ENCODE measurements at places on chromosomes 3 and 15.

DNA sequence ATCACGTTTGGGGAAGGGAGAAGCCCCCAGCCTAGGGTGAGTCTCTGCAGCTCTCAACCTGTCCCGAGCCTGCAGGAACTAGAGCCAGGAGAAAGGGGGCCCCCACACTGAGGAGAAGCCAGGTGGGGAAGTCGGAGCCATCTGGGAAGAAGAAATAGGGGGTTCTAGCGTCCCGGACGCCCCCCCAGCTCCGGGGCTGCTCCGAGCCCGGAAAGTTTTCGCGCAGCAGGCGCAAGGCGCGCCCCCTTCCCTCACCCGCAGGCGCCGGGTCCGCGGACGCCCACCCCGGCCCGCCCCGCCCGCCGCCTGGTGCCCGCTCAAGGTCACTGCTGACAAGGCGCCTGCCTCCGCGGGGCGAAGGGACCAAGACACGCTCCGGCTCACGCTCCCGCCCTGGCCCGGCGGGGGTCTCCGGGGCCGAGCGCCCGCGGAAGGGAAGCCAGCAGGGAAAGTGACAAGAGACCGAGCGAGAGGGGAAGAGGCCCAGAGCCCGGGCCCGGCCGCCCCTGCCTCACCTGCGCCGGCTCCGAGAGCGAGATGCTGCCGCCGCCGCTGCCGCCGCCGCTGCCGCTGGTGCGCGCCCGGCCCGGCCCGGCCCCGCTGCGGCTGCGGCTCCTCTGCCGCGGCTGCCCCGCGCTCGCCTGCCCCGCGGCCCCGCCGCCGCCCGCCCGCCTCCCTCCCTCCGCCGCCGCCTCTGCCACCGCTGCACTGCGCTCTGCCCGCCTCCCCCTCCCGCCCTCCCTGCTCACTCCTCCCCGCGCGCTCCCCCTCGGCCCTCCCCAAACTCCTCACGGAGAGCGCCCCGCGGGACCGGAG lies 108.4 kb upstream of the SLC6A11 start:
- DNase-seq: no peak

DNA sequence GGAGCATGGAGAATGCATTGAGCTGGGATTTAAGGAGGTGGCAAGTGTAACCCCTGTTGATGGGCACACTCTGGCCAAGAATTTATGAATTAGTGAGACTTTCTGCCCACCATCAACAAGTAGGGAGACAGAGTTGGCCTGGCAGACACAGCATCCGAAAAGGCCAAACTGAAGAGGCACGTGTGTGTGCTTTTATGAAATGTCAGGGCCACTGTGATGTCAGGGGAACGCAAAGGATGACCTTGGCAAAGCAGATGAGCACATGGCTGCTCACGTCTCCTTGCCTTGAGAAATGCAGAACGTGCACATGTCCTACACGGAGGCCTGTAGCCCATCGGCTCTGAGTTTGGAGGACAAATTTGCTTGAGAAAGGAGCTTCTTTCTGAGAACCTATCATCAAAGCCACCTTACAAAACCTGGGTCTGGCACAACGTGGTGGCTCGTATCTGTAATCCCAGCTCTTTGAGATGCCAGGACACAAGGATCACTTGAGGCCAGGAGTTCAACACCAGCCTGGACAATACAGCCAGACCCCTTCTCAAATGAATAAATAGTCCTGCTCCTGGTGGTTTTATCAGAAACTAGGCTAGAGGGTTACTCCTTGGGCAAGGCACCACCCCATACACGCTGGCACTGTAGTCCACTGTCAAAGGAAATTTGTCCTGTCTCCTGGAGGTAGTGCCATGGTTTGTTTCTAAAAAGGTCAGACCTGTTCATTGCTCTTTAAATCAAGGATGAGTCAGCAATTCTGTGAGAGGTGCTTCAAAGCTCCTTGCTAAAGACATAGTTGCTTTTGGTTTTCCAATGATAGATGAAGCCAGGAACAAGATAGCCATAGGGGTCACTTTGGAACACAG lies 941 bp upstream of the SH3BP5 start:
- DNase-seq: no peak

DNA sequence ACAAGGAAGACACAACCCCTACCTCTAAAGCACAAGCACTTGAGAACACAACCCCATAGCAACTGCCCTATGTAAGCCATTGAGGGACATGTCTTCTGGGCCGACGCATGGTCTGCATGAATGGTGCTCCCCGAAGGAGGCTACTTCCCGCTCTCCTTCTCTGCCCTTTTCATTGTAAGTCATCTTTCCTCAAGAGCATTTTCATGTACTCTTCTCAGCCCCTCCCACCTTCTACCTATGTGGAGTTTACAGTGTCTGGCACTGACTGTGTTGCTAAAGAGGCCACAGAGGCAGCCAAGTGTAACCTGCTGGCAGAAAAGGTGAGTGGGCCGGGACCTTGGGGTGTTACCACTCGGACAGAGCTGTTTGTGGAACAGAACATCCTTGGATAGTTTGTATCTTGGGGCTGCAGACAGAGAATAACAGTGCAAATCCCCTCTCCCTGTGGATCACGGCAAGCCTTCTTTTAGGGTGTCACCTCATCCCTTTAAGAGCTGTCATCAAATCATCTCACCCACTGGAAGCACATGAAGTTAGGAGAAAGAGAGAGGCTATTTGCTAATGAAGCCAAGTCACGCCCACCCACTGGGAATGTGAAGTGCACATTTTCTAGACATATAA lies 5.6 kb downstream of the AHSG start:
- no peak for DNase-seq

- no peak for DNase-seq
Measured at GRCh38 chr3:129425213-129425612, 3.2 kb downstream of the EFCAB12 start.

GRCh38 chr3:188404124-188404523 lies 250.2 kb downstream of the LPP start:
- DNase-seq: no peak

GRCh38 chr3:40971191-40972168 lies 227.8 kb upstream of the CTNNB1 start:
- DNase-seq: peak; percentile 27

DNA sequence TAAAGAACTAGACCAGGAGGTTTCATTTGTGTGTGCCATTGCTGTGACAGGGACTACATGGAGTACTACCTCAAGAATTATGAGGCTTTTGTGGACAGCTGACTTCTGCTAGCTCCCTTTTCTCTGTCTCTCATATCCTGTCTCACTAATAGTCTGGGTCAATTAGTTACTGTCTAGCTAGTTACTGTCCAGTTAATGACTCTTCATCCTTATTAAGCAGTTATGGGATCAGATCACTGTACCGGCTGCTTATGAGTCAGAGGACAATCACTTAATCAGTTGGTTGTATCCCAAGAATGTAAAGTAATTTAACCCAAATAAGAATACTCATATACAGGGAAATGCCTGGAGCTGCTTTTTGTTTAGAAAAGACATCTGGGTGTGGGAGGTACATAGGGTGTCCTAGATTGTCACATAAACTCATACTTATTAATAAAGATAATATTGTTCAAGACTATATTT lies 158.0 kb downstream of the CDIN1 start:
- no peak for DNase-seq

GRCh38 chr3:115212615-115213014 lies 65.5 kb upstream of the ZBTB20 start:
- DNase-seq: no peak

DNA sequence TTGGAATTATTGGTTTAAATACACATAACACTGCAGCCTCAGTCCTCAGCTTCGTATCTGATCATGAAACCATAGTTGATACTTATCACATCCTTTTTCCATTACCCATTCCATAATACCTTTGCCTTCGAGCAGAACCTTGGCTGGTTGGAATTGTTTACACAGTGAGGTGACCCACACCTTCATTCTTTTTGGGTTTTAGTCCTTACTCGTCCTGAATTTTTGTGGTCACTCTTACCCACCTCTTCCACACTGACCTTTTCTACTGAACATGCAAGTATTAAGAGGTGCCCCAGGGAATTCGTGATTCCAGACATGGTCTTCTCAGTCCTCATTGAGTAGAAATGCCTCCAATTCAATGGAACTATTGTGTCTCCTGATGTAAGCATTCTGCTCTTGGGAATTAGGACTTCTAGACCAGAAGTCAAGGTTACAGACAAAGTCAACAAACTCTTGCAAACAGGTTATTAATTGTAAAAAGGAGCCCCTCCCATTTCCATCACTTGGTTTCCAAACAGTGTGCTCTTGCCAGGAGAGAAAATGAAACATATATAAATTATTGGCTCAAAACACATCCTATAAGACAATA lies 37.7 kb downstream of the SCN11A start:
- no peak for DNase-seq

- no peak for DNase-seq
Measured at GRCh38 chr3:122146466-122146865, 37.0 kb upstream of the CASR start.

DNA sequence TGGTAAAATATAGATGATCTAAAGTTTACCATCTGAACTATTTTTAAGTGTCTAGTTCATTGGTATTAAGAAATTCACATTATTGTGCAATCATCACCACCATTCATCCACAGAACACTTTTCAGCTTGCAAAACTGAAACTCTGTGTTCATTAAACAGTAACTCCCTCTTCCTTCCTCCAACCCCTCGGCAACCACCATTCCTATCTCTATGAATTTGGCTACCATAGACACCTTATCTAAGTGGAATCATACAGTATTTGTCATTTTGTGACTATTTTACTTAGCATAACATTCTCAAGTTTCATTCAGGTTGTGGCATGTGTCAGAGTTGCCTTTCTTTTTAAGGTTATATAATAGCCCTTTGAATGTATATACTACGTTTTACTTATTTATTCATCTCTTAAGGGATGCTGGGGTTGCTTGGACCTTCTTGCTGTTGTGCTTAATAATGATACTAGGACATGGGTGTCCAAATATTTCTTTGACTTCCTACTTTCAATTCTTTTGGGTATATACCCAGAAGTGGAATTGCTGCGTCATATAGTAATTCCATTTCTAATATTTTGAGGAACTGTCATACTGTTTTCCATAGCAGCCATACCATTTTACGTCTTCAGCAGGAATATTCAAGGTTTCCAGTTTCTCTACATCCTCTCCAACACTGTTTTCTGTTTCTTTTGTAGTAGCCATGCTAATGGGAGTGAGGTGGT lies 20.9 kb downstream of the KAT2B start:
- DNase-seq: no peak

- DNase-seq: no peak
Measured at GRCh38 chr3:99674086-99674789, 35.8 kb downstream of the COL8A1 start.

DNA sequence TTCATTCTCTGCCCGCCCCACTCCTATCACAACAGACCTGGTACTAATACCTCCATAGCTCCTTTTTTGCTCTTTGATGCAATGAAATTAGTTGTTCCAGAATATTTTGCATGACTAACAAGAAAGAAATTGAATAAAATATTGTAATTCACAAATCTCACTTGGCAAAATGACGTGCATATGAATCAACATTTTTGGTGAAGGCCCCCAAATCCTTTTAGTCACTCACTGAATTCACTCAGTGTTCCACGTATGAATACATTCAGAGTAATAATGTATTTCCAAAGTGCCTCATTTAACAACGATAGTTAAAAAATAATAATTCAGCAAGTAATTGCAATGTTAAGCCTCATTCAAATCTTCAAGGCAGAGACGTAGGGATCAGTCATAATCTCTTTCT lies 148.6 kb upstream of the STRIT1 start:
- DNase-seq: no peak

- DNase-seq: no peak
Measured at GRCh38 chr3:189794518-189794917, 163.3 kb downstream of the TP63 start.

GRCh38 chr15:34365091-34365825 lies 1.7 kb downstream of the LPCAT4 start:
- DNase-seq: no peak

- DNase-seq: no peak
Measured at GRCh38 chr15:62413153-62413552, 248.1 kb upstream of the C2CD4B start.

GRCh38 chr3:10353661-10354360 lies 32.9 kb upstream of the SEC13 start:
- no peak for DNase-seq

DNA sequence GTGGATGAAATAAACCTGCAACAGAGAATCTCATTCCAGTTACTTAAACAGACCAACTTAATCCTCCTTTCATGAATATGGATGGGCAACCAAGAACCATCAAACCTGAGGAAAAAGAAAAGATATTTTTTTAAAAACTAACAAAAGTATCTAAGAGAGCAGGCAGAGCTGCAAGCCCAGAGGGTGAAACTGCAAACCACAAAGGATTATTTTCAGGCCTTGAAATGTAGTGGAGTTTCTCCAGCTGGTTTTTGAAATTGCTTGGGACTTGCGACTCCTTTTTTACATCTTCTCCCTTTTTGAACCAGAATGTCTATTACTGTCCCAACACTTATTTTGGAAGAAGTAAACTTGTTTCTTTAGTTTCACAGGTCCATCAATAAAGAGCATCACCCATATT lies 87.4 kb downstream of the STAG1 start:
- no peak for DNase-seq

DNA sequence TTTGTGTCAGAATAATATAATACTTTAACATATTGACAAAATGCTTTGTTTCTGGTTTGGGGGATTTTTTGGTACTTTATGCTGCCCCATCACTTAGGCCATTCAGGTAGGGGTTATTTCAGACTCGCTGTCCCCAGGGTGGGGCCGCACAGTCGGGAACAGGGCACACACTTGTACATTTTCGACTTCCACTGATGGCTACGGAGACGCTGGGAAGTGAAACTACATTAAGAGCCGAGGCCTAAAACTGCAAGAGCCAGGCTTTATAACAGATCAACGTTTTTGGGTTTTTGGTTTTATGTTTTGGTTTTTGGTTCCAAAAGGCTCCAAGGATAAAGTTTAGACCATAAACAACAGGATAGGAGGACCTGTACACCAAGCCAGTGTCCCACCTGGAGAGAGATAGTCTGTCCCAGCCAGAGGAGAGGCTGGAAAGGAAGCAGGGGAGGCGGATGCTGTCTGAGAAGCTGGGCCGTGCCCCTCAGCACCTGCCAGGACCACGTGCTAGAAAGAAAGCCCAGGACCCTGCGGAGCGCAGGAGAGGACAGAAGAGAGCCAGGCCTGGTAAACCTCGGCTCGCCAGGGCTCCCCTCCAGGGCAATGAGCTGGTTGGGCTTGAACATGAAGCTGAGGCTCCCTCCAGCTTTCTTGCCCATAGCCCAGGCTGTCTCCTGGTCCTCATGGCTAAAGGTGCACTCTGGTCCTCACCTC lies 111.7 kb downstream of the CHSY1 start:
- no peak for DNase-seq
